ENCODE measurements at places on chromosomes 6 and 20. TPM values are rescaled to one million over a fixed set of nuclear protein-coding genes. Genes with fewer than 3 reads are reported as not detected.

The HLA-DQA1 gene
- total RNA-seq, result not detected

The SCAND1 gene
- total RNA-seq, result 120 TPM

The KHDRBS2 gene
- not detected for total RNA-seq

The DUSP15 gene
- total RNA-seq, result 0.64 TPM

The THEMIS gene
- total RNA-seq, result not detected

The MCCD1 gene
- total RNA-seq, result not detected

The ACSS1 gene
- 0.88 TPM for total RNA-seq

The NMBR gene
- not detected for total RNA-seq

The MEA1 gene
- total RNA-seq, result 33.6 TPM

The NR2E1 gene
- not detected for total RNA-seq

The MAP3K7 gene
- 40.8 TPM for total RNA-seq

The PSORS1C2 gene
- total RNA-seq, result not detected

The PIGU gene
- total RNA-seq, result 27.0 TPM

The SNPH gene
- 36.5 TPM for total RNA-seq

The CDSN gene
- total RNA-seq, result not detected

The PHACTR1 gene
- total RNA-seq, result 7.9 TPM

The C20orf141 gene
- total RNA-seq, result not detected

The TAGAP gene
- total RNA-seq, result 0.05 TPM

The ADGRB3 gene
- 0.13 TPM for total RNA-seq

The LY6G6D gene
- not detected for total RNA-seq

The RPS6KA2 gene
- total RNA-seq, result 14.9 TPM

The PLG gene
- not detected for total RNA-seq

The LST1 gene
- total RNA-seq, result not detected

The RIPOR2 gene
- total RNA-seq, result 50.0 TPM

The CALHM4 gene
- total RNA-seq, result not detected

The PCSK2 gene
- total RNA-seq, result not detected

The BTNL2 gene
- not detected for total RNA-seq

The ADGB gene
- total RNA-seq, result not detected

The FOXF2 gene
- total RNA-seq, result not detected

Data from myocyte (in vitro differentiated cells).